ENCODE measurements at places on chromosomes 4 and X.

GRCh38 chrX:24100713-24101112, 46.0 kb downstream of the EIF2S3 start:
- no peak for DNase-seq

- DNase-seq, result peak; percentile 14
Measured at GRCh38 chrX:17590892-17591740, 146.2 kb upstream of the SCML1 start.

DNA sequence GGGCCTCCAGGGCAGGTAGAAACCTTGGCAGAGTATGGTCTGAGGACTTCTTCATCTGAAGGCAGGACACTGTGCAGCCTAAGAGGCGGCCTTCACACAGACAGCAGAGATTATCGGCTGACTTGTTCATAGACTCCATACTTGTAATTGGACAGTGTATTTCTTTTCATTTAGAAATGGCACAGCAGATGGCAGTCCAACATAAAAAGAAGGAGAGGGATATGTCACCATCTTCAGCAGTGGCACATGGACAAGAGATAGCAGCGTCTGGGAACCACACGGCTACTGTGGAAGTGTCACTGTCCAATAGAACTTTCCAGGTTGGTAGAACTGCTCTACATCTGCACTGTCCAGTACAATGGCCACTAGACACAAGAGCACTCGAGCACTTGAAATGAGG, 21.7 kb upstream of the GEMIN8 start:
- DNase-seq, result no peak

DNA sequence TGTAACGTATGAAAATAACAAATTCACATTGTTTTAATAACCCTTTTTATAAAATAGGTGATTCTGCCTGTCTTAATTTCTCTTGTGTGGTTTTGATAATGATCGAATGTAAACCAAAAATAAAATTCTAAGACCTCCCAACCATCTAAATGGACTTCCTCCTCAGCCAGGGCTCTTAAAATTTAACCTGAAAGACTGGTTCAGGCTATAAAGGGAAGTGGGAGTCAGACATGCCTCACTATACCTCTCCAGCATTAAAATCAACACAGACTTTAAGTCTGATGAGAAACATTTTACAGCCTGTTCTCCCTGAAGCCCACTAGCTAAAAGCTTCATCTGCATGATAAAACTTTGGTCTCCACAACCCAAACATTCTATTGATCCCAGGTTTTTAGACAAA, 97.6 kb upstream of the STIM2 start:
- no peak for DNase-seq

All from CD4-positive, alpha-beta T cell treated with Interferon alpha-2 for 1 hour (primary cell).